Central memory CD8-positive, alpha-beta T cell (primary cell): ENCODE measurements at places on chromosomes 2 and 18.

GRCh38 chr18:28007841-28008240 lies 169.1 kb downstream of the CDH2 start:
- no peak for DNase-seq
- H3K27ac ChIP-seq: no peak overlapping the region
- no peak overlapping the region for H3K4me3 ChIP-seq
- no peaks in the 10 kb centered on the region for H3K4me1 ChIP-seq
- H3K27me3 ChIP-seq: no peaks in the 10 kb centered on the region

DNA sequence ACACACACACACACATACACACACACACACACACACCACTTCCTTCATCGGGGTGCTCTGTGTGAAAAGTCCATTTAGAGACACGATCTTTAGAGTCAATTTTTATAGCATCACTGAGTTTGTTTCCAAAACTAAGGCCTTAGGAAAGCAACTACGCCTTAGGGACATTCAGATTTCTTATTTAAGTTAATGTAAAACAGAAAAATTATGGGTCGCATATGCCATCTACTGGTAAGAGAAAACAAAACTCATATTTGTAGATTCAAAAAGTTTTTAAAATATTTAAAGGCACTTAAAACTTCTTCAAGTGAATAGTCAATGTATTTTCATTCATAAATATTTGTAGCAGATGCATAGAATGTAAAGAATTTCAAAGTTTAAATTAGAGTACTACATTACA lies 166.2 kb downstream of the ATAD2B start:
- peaks cover 31% of the 10 kb centered on the region for H3K36me3 ChIP-seq
- peaks cover 6% of the 10 kb centered on the region for H3K4me1 ChIP-seq
- DNase-seq: no peak
- H3K4me3 ChIP-seq: no peak overlapping the region
- no peak overlapping the region for H3K27ac ChIP-seq
- no peaks in the 10 kb centered on the region for H3K27me3 ChIP-seq

- H3K4me1 ChIP-seq: peaks cover 86% of the 10 kb centered on the region
- peaks cover 22% of the 10 kb centered on the region for H3K36me3 ChIP-seq
- peak overlapping the region; percentile 98 for H3K27ac ChIP-seq
Measured at GRCh38 chr2:43134571-43134889, 91.9 kb downstream of the ZFP36L2 start.

DNA sequence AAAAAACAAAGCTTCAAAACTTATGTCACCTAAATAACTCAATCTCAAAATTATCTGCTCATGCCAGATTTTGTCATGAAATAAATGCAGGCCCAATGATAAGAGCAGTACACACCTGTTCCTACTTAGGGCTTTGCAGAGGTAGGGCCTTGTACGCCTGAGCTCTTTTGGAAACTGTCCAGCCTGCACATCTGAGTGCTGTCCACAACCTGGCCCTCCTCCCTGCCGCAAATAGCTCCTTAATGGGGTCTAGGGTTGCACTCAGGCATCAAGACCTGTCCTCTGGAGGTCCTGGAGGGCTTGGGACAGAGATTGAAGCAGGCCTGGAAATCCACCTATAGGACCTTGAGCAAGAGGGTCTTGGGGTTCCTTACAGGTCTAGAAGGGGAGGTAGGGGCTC lies 115.4 kb upstream of the CCDC195 start:
- peaks cover 5% of the 10 kb centered on the region for H3K4me1 ChIP-seq
- no peak overlapping the region for H3K4me3 ChIP-seq

DNA sequence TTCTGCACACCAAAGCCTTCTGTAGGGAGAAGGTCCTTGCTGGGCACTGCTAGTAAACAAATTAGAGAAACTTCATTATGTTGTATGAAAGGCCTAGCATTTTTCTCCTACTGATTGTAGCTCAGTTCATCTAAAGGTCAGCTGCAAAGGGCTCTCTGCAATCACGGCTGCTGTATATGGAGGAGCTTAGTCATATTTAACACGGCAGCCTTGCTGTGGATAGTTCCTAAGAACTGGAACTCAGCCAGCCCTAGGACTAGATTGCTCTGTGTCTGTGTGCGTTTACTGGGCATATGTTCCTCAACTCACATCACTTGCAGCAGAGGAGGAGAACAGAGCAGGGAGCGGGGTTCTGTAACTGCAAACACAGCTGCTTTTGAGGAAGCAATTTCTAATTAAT lies 1103.9 kb upstream of the KLHL29 start:
- no peak overlapping the region for H3K4me3 ChIP-seq
- no peaks in the 10 kb centered on the region for H3K36me3 ChIP-seq
- H3K27me3 ChIP-seq: no peaks in the 10 kb centered on the region
- no peak for DNase-seq
- no peaks in the 10 kb centered on the region for H3K4me1 ChIP-seq
- H3K27ac ChIP-seq: no peak overlapping the region

GRCh38 chr2:198595721-198596120 lies 791.3 kb downstream of the PLCL1 start:
- H3K27me3 ChIP-seq: no peaks in the 10 kb centered on the region
- H3K36me3 ChIP-seq: no peaks in the 10 kb centered on the region
- DNase-seq: no peak
- H3K27ac ChIP-seq: no peak overlapping the region
